ENCODE measurements at places on chromosomes 13 and 19.

GRCh38 chr13:87287721-87288120 is 383.4 kb upstream of the SLITRK5 start:
- DNase-seq, result no peak

DNA sequence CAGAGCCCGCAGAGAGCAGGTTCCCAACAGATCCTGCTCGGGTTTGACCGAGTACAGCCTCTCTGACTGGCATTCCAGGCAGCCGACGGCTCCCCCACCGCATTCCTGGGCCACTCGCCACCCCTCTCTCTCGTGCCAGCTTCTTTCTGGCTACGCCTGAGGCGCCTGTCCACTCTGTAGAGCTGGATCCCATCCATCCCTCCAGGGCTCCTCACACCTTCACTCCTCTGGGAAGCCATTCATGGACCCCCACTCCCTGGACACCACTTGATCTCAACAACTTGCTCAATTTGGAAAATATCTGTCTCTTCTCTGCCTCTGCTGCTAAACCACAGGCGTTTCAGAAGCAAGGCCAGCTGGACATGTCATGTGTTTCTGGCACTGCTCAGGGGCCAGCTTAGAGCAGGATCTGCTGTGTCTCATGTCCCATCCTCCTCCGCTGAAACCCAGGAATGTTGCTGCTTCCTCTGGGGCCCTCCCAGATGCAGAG is 30.6 kb upstream of the ATP1A3 start:
- peak; percentile 68 for DNase-seq

- DNase-seq, result no peak
Measured at GRCh38 chr13:23845105-23845725, 44.0 kb downstream of the MIPEP start.

- DNase-seq, result peak; percentile 21
Measured at GRCh38 chr13:25988661-25989060, 63.2 kb downstream of the SHISA2 start.

GRCh38 chr19:30276011-30276882 is 95.9 kb upstream of the ZNF536 start:
- no peak for DNase-seq

GRCh38 chr13:51502153-51502651 is 49.4 kb upstream of the INTS6 start:
- no peak for DNase-seq

DNA sequence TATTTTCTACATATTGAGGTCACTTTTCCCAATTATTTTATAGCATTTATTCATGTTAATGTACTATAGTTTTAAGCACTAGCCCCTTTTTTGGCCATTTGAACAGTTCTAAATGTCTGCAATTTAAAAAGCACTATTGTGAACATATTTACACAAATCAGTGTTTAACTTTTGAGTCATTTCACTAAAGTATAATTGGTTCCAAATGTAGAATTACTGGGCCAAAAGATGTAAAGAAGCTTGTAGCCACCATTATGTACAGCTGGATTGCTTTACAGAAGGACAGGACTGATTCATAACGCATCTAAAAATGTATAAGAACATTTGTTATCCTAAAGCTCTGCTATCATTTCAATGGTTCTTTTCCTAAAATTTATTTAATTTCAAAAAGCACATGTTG is 16.6 kb upstream of the ATP12A start:
- DNase-seq, result no peak

DNA sequence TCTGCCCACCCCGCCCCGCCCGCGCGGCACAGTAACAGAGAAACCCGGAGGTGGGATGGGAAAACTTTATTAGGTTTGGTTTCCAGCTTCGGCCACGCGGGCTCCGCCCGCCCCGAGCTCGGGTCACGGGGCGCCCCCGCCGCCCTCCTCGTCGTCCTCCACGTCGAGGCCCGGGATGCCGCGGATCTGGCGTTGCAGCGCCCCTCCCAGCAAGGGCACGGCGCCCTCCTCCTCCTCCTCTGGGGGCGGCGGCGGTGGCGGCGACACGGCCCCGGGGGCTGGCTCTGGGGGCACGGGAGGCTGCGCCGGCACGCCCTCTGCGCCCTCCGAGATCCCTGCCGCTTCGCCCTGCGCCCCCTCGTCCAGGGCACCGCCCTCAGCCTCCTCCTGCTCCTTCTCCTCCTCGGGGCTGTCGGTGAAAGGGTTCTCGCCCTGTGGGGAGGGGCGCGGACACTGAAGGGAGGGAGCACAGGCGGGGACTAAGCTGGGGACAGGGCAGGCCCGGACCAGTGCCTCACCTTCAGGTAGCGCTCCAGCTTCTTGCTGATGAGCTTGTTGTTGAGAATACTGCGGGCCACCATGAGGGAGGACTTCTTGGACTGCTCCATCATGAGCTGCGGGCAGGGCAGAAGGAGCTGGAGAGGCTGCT is 536 bp upstream of the AKAP8 start:
- DNase-seq, result peak; percentile 33

- DNase-seq, result no peak
Measured at GRCh38 chr19:30890033-30890432, 459.2 kb downstream of the TSHZ3 start.

GRCh38 chr13:72565893-72566292 is 161.5 kb downstream of the MZT1 start:
- peak; percentile 5 for DNase-seq

DNA sequence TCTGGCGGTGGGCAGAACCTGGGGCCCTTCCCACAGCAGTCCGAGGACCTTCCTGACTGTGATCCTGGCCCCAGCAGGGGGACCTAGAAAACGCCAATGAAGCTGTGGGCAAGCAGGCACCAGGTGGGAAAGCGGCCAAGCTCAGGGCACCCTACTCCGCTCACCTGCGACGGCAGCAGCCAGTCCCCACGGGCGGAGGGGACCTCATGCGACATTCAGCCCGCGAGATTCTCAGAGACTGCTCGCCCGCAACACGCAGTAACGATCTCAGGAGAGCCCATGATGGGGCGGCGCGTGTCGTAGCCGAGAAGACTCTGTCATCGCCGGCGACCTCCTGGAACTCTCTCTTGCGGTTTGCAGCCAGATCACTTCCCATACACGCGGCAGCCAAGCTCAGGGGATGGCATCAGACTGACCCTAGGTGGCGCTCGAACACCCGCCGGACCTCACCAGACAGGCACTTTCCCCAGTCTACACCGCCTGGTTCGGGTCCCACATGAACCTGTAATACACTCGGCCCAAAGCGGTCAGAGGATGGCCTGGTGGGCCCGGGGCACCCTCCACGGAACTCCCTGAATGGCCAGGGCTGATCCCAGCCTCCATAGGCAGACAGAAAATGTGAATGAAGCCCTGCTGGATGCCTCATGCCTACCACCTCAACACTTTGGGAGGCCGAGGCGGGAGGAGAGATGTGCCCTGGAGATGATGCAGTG is 26.5 kb downstream of the MAN2B1 start:
- DNase-seq, result no peak

DNA sequence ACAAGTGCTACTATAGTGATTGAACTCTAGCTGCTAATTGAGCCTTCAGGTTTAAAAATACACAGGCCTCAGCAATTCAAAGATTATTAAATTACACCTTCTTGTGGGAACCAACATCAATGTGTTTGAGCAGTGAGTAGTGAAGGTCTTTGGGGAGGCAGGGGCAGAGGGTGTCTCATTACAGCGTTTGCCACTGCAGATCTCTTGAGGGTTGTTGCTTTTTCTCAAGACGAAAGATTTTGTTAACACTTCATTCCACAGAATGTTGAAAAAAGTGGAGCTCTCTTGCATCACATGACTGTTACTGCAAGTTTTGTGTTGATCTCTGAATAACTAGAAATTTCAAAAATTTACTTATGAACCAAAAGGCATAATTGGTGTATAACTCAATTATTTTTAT is 253.6 kb downstream of the ATP8A2 start:
- no peak for DNase-seq

- DNase-seq, result no peak
Measured at GRCh38 chr13:41516166-41516565, 58.8 kb downstream of the RGCC start.

- DNase-seq, result no peak
Measured at GRCh38 chr19:48455171-48455907, at the start of gene KCNJ14. Gene KCNJ14 (plus strand): TSS chr19:48455574. CDS start chr19:48461725, 6,151 bp downstream.

GRCh38 chr13:30504081-30504480 is 38.3 kb upstream of the HMGB1 start:
- no peak for DNase-seq
